ENCODE measurements at places on chromosomes 1 and 21.

DNA sequence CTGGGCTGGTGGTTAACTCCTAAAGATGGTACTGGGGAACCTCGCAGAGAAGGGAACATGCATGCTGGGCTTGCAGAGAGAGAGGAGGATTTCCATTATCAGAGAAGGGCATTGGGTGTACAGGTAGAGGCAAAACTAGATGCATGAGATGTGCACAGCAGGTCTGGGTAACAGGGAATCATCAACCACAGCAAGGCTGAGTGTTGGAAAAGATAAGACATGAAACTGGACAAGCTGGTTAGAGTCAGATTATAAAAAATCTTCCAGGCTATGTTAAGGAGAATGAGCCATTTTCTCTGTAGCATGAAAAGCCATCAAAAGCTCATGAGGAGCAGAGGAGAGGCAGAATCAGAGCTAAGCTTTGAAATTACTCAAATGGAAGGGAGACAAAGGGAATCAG, 147.8 kb downstream of the VAV3 start:
- no peak for DNase-seq

GRCh38 chr1:229079016-229079595, 191.8 kb upstream of the RAB4A start:
- no peak for DNase-seq

GRCh38 chr1:202221911-202222909, 28.6 kb downstream of the LGR6 start:
- DNase-seq = peak; percentile 57

DNA sequence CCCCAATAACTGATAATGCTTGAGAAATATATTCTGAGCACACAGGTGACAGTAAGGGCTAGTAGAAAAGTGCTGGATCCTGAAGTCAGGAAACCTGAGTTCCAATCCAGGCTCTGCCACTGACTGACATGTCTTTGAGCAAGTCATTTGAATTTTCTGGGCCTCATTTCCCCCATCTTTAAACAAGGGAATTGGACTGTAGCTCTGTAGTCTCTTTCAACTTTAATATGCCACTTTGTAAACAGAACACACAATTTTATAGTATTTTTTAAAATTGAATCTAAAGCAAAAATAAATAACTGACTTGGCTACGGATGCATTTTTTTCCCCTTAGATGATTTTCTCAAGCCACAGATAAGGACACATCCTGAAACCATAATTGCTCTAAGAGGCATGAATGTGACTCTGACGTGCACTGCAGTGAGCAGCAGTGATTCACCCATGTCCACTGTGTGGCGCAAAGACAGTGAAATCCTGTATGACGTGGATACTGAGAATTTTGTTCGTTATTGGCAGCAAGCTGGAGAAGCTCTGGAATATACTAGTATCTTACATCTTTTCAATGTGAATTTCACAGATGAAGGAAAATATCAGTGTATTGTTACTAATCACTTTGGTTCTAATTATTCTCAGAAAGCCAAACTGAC, 37.0 kb downstream of the LRIG2 start:
- peak; percentile 35 for DNase-seq

- no peak for DNase-seq
These were observed 91.1 kb downstream of the SMYD2 start for GRCh38 chr1:214372092-214372491.

DNA sequence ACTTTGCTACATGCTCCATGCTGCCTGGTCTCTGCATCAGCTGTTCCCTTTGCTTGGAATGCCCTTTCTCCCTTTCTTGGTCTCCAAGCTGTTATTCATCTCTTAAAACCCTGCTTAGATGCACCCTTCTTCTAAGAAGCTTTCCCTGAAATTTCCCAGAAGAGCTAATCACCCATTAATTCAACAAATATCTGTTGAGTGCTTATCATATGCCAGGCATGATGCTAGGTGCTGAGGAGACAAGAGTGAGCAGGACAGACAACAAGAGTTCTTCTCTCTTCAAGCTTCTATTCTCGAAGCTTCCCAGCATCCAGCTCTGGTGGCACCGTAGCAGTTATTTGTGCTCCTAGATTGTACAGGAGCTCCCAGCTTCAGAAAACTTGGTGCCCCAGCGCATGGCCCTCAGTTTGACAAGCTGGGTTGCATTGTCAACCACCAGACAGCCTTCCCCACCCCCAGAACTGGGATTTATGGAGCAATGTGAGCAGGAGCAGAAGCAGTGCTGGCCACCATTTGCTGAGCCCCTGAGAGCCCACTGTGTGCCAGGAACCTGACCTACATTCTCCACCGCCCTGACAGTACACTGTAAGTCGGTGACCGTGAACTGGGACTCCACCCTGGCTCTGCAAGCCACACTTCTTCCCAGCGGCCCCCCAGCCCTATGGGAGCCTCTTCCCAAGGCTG, 68.0 kb upstream of the ACOT11 start:
- DNase-seq = no peak

GRCh38 chr21:33924766-33925100, 9.1 kb upstream of the ATP5PO start:
- DNase-seq = no peak

DNA sequence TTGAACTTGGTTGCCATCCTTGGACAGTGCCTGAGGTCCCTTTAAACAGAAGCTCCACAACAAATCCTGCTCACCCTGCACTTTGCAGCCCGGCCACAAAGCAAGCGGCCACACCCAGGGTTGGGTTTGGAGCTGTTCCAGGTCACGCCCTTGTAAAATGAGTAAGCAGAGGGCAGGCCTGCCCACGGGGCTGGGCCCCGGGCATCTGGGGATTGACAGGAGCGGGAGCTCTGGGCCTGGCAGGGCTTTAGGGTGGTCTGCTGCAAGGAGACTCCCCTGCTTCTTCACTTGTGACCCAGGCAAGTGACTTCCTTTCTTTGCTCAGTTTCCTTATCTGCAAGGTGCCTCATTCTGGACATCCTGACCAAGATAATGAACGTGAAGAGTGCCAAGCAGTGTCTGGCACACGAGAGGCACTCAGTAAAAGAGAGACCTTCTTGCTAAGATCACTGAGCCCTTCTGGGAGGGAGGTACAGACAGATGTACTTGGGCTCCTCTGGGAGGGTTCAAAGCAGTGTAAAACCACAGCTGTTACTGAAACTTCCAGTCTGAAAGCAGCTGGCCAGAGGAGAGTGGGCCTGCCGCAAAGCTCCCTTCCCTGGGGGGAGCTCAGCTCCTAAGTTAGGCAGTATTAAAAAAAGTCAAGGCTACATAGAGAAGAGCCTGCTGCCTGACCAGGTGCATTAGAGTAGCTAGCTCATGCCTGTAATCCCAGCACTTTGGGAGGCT, 2.6 kb downstream of the E2F2 start:
- peak; percentile 75 for DNase-seq

- DNase-seq = no peak
These were observed 106.7 kb downstream of the VAV3 start for GRCh38 chr1:107858323-107858722.

GRCh38 chr1:236156512-236157208, 14.3 kb downstream of the GPR137B start:
- DNase-seq = no peak

- DNase-seq = no peak
These were observed 49.7 kb downstream of the FHAD1 start for GRCh38 chr1:15296585-15297321.

DNA sequence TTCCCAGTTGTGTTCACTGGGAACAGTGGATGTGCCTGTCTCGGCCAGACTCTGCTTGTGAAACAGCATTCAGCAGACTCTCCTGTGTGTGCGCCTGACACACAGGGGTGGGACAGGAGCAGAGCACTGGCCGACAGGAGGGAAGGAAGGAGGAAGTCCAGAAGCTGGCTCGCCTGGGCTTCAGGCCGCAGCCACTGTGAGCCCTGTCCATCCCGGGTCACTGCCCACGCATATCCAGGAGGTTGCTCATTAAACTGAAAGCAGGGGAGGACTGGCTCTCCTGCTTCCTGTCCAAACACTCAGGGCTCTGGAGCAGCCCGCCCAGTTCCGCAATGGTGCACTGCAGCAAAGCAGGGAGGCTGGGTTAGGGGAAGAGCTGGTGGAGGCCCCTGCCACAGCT, 218.7 kb upstream of the VAMP3 start:
- DNase-seq = no peak

- no peak for DNase-seq
These were observed 116.5 kb upstream of the JUN start for GRCh38 chr1:58900396-58900795.

DNA sequence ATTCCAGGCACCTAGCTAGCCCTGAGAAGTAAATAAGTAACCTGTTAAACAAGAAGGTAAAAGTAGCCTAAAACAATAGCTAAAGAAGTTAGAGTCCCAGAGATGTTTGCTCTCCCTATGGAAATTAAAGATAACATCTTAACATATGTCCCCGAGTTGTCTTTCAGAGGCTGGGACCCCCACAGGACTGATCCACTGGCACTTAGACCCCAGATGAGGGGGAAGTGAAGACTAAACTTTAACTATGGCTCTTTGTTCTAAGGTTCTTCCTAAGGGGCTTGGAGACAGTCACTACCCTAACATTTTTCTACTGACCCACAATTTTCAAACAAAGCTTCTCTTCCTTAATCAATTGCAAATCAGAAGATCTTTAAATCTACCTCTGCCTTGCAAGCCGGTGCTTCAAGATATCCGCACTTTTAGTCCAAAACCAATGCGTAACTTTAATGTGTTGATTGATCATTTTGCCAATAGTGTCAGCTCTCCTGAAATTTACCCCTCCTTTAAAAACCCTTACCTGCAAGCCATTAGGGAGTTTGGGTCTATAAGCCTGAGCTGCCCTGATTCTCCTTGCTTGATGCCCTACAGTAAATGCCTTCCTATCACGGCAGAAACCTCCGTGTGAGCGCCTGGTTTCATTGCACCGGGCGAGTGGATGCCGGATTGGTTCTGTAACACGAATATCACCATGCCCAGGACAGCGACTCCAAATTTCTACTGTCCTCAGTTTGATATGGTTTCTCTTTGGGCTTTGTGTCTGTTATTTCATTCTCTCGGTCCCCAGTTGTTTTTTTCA, 404.4 kb downstream of the SIPA1L2 start:
- no peak for DNase-seq

GRCh38 chr1:10583641-10584040, 108.9 kb downstream of the PEX14 start:
- no peak for DNase-seq

Measured in hepatocyte (in vitro differentiated cells).